ENCODE measurements at places on chromosomes 4 and X.

- DNase-seq: no peak
Measured at GRCh38 chrX:101357166-101357795, 8.7 kb upstream of the TIMM8A start.

- no peak for DNase-seq
Measured at GRCh38 chr4:104408878-104409277, 85.8 kb downstream of the CXXC4 start.

- no peak for DNase-seq
Measured at GRCh38 chr4:132564920-132565319, 584.2 kb upstream of the PCDH10 start.

DNA sequence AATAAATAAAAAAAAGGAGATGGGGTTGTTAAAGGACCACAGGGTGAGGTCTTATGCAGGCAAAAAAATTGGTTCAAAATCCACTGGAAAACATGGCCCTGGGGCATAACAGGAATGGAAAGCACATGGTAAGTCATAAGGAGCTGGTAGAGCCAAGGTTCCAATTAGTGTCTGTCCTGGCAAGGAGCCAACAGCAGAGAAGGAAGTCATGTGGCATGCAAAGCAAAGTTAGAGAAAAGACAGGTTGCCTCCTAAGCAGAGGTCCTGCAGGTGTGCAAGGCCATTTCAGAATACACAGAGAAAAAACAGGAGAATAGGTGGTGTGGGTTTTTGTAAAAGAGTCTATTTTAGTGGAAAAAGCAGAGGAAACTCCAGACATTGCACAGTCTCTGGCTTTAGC is 1881.7 kb downstream of the ARAP2 start:
- no peak for DNase-seq

GRCh38 chr4:102453827-102454226 is 47.3 kb upstream of the NFKB1 start:
- no peak for DNase-seq

GRCh38 chrX:81537723-81538122 is 335.8 kb downstream of the SH3BGRL start:
- DNase-seq: no peak

GRCh38 chrX:69307756-69308155 is 142.5 kb upstream of the PJA1 start:
- DNase-seq: no peak

- no peak for DNase-seq
Measured at GRCh38 chr4:185580699-185581098, 45.4 kb upstream of the PDLIM3 start.

GRCh38 chr4:186739802-186740434 is 16.3 kb upstream of the FAT1 start:
- no peak for DNase-seq

- DNase-seq: no peak
Measured at GRCh38 chrX:39253551-39253950, 452.3 kb downstream of the MID1IP1 start.

GRCh38 chr4:56123051-56123450 is 174.3 kb downstream of the CEP135 start:
- DNase-seq: no peak

- DNase-seq: peak; percentile 24
Measured at GRCh38 chrX:40096395-40097091, 1.2 kb downstream of the BCOR start.

DNA sequence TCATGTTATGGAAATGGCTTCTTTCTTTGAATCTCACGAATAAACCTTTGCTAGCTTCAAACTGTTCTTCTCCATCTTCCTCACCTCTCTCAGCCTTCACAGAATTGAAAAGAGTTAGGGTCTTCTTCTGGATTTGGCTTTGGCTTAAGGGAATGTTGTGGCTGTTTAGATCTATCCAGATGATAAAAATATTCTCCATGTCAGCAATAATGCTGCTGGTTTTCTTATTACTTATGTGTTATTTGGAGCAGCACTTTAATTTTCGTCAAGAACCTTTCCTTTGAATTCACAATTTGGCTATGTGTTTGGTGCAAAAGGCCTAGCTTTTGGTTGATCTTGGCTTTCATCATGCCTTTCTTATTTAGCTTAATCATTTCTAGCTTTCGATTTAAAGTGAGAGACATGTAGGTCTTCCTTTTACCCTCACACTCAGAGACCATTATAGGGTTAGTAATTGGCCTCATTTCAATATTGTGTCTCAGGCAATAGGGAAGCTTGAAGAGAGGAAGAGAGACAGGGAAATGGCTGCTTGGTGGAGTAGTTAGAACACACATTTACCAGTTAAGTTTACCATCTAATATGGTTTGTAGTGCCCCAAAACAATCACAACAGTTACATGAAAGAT is 5.1 kb upstream of the ADAM29 start:
- no peak for DNase-seq

GRCh38 chr4:171793723-171794122 is 19.5 kb upstream of the GALNTL6 start:
- no peak for DNase-seq

DNA sequence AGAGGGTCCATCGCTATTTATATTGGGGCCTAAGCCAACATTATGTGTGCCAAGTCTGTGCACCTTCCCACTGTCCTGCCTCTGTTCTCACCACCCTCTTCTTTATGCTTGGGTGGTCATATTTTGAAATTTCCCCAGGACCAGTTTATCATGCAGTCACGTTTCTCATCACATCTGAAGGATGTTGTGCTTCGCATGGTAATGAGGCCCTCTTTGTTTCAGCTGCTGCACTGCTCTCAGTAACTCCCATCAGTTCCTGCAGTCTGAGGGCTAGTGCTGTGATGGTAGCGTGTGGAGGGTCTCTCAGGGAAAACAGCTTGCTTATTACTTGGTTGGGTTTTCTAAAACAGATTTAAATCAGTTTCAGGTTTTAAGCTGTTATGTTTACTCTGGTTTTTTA is 288.0 kb downstream of the AFF2 start:
- no peak for DNase-seq

GRCh38 chr4:76434901-76435527 is at the start of gene SHROOM3:
SHROOM3 (plus strand) TSS chr4:76435229; CDS start chr4:76436053, 824 bp downstream.
- DNase-seq: no peak

GRCh38 chr4:148094149-148094548 is 348.1 kb downstream of the NR3C2 start:
- DNase-seq: no peak

- DNase-seq: no peak
Measured at GRCh38 chrX:77617206-77617605, 168.8 kb downstream of the ATRX start.

GRCh38 chrX:56564921-56565840 is 1.8 kb downstream of the UBQLN2 start:
- DNase-seq: no peak

GRCh38 chr4:185112104-185112503 is 31.0 kb upstream of the SLC25A4 start:
- DNase-seq: no peak

GRCh38 chr4:19776021-19776459 is 475.7 kb upstream of the SLIT2 start:
- DNase-seq: no peak

DNA sequence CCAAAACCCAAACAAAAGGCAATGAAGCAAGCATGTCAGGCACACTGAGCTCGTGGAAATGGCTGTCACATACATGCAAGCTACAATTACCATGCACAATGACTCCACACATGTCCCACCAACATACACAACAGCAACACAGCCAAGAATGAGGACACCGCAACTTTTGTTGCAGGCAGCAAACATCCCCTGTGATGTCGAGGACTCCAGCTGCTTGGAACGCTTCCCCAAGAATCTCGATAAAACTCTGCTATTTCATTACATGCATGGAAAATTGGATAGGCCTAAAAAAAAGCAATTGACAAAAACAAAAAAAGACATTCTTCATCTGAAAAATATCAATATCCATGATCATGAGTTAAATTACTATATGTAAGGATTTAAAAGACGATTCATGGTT is 11.8 kb downstream of the ANOS1 start:
- DNase-seq: no peak

- DNase-seq: no peak
Measured at GRCh38 chr4:112511093-112511802, 4.7 kb downstream of the NEUROG2 start.

- DNase-seq: no peak
Measured at GRCh38 chr4:110634350-110635162, 11.7 kb upstream of the PITX2 start.

DNA sequence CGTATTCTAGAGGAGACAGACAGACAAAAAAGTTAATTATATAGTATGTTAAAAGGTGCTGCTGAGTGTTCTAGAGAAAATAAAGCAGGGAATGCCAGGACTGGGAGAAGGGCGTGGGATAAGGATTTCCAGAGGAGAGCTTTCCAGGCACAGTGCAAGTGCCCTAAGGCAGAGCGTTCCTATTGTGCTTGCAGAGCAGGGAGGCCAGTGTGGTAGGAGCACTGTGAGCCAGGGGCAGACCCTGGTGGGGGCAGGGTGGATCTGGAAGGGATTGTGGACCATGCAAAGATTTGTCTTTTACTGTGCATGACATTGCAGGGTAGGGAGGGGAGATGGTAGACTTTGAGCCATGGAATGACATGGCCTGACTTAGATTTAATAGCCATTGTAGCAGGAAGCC is 25.8 kb downstream of the EXOC1 start:
- no peak for DNase-seq

DNA sequence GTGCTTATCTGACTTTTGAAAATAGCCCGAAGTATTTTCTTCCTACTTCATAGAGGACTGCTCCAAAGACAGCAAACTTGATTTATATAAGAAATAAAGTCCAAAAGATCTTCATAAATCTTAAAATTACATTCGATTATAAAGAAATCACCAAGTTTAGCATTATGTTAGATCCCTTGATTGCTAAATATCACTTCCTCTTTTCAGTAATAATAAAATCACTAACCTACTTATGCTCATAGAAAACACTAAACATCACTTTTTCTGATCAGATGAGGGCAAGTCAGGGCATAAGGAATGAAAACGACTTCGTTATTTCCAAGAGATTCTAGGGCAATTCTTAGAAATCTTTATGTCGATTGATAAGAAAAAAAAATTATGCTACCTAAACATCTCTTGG is 32.0 kb downstream of the DYNLT3 start:
- DNase-seq: no peak

- DNase-seq: no peak
Measured at GRCh38 chr4:76265631-76266218, 14.2 kb downstream of the FAM47E start.

DNA sequence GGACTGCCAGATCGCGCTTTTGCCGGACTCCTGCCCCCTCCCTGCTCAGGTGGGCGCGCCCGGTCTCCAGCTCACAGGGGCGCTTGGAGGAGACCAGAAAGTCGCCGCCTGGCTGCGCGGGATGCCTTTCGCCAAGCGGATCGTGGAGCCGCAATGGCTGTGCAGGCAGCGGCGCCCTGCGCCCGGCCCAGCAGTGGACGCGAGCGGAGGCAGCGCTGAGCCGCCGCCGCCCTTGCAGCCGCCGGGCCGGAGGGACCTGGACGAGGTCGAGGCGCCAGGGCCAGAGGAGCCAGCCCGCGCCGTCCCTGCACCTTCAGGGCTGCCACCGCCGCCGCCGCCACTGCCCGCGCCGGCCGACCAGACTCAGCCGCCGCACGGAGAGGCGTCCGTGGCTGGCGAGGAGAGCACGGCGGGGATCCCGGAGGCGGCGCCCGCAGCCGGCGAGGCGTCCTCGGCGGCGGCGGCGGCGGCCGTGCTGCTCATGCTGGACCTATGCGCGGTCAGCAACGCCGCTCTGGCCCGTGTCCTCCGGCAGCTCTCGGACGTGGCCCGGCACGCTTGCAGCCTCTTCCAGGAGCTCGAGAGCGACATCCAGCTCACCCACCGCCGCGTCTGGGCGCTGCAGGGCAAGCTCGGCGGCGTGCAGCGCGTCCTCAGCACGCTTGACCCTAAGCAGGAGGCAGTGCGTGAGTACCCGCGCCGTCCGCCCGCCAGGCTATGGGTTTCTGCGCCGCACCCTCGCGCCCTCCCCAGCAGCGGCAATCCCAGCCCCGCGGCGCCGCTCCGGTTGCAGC is 834 bp downstream of the NHS start:
- DNase-seq: no peak

GRCh38 chr4:40681600-40681999 is 51.9 kb upstream of the RBM47 start:
- DNase-seq: no peak

DNA sequence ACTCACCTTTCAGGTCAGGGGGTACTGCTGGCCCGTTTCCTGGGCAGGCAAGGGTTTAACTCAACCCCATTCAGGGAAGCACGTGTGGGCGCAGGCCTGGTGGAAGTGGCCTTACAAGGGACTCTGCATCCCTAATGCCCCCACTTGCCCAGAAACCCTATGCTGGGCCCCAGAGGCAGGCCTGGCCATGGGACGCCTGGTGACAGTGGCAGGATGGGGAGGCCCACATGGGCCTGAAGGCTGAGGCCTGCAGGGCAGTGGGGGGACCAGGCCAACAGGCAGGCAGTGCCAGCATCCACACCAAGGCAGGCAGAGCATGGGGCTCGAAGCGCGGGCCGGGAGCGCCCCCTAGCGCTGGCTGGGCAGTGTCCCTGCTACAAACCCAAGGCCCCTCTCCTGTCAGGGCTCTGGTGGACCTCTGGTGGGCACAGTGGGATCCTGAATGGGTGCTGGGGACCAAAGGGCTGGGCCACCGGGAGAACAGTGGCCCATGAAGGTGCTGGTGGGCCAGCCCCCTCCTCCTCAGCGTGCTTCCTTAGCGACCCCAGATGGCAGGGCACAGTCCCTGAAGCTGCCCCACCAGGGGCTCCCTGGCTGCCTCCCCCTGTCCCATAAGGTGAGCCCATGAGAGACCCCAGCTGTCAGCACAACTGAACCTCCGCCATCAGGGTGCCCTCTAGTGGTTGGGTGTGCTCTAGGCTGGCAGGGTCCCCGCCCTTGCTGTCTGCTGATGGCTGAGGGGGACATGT is 16.8 kb downstream of the FGFR3 start:
- DNase-seq: no peak

GRCh38 chrX:139692908-139693307 is 15.1 kb downstream of the MCF2 start:
- DNase-seq: no peak

DNA sequence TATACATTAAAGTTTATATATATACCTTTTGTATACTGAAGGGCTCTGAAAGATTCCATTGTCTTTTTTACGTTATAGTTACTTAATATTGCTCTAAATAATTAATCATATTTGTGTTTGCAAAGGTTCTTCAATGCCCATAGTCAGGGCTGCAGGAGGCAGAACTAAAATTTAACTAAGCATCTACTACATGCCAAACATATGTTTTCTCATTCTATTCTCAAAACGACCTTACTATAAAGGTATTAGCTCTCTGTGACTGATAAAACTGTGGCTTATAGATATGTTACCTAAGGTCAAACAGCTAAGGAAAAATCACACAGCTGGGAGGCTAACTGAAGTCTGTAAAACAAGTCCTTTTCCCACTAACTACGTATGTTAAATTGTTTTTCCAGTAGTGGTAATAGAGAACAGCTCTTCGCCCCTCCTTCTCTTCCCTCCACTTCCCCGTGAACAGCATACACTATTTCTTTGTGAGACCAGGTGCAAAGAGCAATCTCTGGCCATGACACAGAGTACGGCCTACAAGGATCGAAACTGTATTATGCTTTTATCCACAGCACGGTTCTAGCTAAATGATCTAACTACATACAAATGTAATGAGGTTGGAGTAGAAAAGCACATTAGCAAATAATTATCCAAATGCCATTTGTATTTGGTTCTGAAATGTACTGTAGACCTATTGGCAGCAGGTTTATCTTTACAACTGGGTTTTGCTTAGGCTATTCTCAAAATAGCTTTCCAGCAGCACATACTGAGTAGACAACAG is 1.7 kb downstream of the CNOT6L start:
- peak; percentile 6 for DNase-seq

GRCh38 chr4:5503336-5503936 is 204.9 kb downstream of the EVC2 start:
- DNase-seq: no peak
